Mammary epithelial cell (primary cell): ENCODE measurements at places on chromosomes 7 and 10. TPM values are rescaled to one million over a fixed set of nuclear protein-coding genes. Genes with fewer than 3 reads are reported as not detected.

STYXL1 gene
- total RNA-seq, result 44.3 and 64.1 TPM in 2 replicates

TET1 gene
- 1.8 TPM for total RNA-seq

DNA sequence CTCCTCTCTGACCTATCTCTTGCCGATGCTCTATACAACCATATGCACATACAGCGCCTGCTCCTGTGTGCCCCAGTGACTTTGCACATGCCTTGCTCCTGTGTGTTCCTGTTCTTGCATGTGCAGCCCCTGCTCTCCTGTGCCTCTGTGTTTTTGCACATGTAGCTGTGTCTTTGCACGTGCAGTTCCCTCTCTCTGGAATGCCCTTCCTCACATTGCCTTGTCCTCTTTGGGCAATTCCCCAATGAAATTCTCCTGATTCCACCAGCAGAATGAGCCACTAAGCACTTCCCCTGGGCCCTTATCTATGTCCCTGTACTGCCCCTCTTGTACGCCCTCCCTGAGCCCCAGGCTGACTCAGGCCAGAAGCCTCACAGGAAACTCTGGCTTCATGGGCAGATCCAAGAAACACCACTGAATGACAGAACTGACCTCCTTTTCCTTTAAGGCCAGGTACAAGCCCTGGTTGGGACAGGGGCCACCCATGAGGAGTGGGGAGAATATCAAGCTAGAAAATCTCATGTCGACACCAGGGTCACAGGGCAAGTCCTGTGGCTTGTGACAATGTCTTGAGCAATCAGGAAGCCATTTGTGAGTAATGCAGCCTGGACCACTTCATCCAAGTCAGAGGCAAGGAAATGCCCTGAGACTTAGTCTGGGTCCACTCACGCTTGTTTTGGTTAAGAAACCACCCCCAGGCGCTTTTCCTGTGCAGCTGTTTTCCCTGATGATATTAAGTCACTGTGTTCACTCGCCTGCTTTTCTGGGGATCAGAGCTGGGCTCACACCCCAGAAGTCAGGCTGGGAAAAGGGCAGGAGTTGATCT is 1.9 kb upstream of the ARHGAP22 start:
- peak; percentile 94 for DNase-seq

GRCh38 chr7:115682507-115682906 is 348.1 kb downstream of the TFEC start:
- DNase-seq, result no peak

LLCFC1 gene
- not detected in 2 replicates for total RNA-seq

UPK3BL2 gene
- total RNA-seq, result 1.3 TPM

DNA sequence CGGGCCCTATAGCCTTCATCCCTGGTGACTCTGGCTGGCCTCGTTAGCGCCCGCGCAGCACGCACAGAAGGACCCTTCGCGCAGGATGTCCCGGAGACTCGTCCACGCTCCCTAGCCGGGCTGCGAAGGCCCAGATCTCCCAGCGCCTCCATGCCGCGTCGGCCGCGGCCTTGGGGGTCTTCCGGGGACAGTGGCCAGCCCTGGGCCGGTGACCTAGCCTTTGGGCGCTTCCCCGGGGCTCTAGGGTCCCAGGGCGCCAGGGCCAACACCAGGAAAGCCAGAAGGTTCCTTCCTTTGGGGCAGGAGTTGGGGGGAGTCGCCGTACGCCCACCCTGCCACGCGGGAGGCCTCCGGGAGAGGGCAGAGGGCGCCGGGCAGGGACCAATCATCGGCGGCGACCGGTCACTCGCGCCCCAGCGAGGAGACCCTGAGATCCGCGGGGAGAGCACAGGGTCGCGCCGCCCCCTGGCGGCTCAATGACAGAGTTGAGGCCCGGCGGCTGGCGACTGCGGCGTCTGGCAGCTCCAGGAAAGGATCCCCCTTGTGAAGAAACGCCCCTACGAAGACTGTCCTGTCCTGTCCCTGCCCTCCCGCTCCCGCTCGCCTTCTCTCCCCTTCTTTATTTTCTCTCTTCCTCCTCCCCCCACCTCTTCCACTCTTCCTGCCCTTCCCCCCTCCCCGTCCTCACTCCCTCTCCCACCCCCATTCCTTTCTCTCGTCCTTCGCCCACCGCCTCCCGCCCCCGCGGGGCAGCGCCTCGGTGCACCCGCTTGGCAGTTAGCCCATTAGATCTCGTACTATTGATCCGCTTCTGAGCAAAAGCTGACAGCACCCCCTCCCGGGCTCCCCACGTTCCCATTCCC is 62.3 kb upstream of the LBX1 start:
- DNase-seq, result no peak

AZGP1 gene
- 9.3 TPM for total RNA-seq

DLX6 gene
- total RNA-seq, result not detected in 2 replicates

PIK3AP1 gene
- total RNA-seq, result not detected in 2 replicates

DNA sequence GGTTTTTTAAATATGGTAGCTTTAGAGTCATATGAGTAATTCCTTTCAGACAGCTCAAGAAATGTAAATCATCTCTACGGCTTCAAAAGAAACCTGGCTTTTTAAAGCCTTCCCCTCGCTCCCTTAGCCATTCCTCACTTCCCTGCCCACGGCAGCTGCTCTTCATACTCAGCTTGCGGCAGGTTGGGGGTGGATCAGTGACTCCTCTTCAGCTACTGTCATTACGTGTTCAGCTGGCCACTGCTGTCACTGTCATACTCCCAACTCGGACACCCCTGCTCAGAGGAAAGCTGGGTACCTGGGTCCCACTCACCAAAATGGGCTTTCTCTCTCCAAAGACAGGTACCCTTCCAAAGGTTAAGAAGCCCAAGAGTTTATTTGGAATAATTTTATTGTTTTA is 6.6 kb downstream of the YWHAG start:
- DNase-seq, result no peak

DNA sequence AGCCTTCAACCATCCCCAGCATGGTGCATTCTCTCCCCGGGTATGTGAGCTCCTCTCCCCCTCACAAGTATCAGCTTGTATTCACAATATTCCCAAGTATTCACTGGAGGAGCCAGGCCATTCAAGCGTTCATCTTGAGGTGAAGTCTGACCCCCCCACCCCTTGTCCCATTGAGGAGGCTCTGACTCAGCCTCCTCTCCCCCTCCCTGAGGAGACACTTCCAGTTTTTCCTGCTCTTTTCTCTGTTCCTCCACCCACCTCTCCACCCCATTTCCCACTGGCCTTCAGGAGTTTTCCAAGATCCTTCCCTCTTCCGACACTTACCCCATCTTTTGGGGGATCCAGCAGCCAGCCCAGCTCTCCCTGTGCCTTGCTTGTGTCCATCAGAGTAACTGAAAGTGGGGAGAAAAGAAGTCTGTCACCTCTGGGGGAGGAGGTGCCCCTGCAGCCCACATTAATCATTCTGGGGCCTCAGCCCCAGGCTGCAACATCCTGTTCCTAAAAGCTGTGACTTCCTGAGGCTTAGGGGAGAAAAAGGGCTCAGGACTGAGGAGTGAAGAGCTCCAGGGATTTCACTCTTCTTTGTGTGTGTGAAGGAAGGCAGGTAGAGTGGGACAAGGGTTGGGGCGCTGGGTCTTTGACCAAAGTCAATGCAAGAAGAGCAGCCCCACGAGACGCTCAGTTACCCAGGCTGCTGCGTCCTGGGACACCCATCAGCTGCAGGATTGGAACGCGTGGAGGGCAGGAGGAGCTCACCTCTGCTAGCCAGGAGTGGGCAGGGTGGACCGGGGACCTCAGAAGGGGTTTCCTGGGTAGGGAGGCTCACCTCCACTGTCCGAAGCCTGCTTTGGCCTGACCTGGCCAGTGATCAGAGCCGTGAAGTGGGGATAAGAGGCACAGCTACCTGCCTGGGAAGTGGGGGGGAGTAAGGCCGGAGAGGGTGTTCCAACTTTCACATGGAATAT is 1.1 kb downstream of the EPHA1 start:
- no peak for DNase-seq

GRCh38 chr10:88592381-88592780 is 5.8 kb downstream of the LIPJ start:
- peak; percentile 32 for DNase-seq

SPDYE6 gene
- total RNA-seq, result not detected

DNA sequence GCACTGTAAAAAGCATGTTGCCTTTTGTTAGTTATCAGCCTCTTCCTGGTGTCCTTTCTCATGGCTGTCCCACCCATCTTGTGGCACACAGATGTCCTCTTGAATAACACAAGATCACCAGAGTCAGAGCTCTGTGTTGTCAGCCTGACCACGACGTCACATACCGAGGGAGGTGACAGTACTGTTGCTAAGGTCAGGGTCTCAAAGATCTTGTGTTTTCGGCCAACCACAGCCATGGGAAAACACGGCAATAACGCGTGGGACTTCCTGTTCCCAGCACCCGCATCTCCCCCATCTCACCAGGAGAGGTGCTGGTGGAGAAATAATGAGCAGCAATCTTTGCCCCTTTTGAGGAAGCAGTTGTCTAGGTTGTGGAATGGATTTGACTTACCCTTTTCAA is 40.4 kb downstream of the NPVF start:
- no peak for DNase-seq

- no peak for DNase-seq
Observed at GRCh38 chr10:11397077-11397965, 214.1 kb downstream of the USP6NL start.
